ENCODE measurements at places on chromosomes 4 and X. TPM values are rescaled to one million over a fixed set of nuclear protein-coding genes. Genes with fewer than 3 reads are reported as not detected.

DNA sequence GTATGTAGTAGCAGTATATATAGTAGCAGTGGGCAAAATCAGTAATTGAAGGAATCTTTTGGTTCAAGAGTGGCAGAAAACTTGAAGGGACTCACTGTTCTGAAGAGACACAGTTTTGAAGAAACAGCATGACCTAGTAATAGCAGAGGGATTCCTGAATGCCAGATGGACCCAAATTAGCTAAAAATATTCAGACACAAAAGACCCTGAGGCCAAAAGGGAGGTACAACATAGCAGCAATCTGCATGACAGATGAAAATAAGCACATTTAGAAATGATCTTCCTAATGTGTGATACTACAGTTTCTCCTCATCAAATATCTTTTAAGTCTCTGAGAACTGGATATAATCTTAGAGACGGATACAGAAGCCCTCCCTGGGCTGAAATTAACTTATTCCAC lies 536.6 kb downstream of the PPARGC1A start:
- no peaks in the 10 kb centered on the region for H3K27me3 ChIP-seq
- H3K27ac ChIP-seq: no peak overlapping the region
- no peaks in the 10 kb centered on the region for H3K4me1 ChIP-seq

DNA sequence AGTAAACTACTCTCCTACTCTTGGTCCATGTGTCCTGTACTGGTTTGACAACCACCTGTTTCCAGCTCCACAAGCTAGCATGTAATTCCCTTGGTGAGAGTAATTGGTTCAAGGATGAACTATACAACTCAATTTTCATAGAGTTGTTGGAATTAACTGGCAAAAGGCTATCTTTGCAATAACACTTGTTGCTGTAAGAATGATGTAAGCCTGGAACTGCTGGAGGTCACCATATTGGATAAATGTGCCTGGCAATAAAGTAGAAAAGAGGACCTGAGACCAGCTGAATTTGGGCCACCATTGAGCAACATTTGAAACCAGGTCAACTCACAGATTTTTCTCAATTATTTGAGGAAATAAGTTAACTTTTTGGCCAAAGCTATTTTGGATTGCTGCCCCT lies 175.5 kb downstream of the CAMK2D start:
- no peaks in the 10 kb centered on the region for H3K36me3 ChIP-seq
- no peak for DNase-seq
- H3K4me1 ChIP-seq: peaks cover 23% of the 10 kb centered on the region
- no peaks in the 10 kb centered on the region for H3K27me3 ChIP-seq
- no peak overlapping the region for H3K27ac ChIP-seq
- H3K4me3 ChIP-seq: no peak overlapping the region

- peak overlapping the region; percentile 0 for H3K27ac ChIP-seq
- DNase-seq: no peak
- H3K4me1 ChIP-seq: no peaks in the 10 kb centered on the region
- H3K4me3 ChIP-seq: no peak overlapping the region
Measured at GRCh38 chr4:85701861-85702321, 226.9 kb downstream of the ARHGAP24 start.

GRCh38 chr4:187480146-187481145 lies 515.1 kb upstream of the ZFP42 start:
- no peaks in the 10 kb centered on the region for H3K27me3 ChIP-seq
- peak overlapping the region; percentile 7 for H3K27ac ChIP-seq
- no peak overlapping the region for H3K4me3 ChIP-seq
- no peaks in the 10 kb centered on the region for H3K36me3 ChIP-seq

GRCh38 chrX:134251241-134251640 lies 14.3 kb downstream of the CCDC160 start:
- no peak overlapping the region for H3K27ac ChIP-seq
- no peaks in the 10 kb centered on the region for H3K36me3 ChIP-seq
- H3K27me3 ChIP-seq: no peaks in the 10 kb centered on the region
- DNase-seq: no peak

DNA sequence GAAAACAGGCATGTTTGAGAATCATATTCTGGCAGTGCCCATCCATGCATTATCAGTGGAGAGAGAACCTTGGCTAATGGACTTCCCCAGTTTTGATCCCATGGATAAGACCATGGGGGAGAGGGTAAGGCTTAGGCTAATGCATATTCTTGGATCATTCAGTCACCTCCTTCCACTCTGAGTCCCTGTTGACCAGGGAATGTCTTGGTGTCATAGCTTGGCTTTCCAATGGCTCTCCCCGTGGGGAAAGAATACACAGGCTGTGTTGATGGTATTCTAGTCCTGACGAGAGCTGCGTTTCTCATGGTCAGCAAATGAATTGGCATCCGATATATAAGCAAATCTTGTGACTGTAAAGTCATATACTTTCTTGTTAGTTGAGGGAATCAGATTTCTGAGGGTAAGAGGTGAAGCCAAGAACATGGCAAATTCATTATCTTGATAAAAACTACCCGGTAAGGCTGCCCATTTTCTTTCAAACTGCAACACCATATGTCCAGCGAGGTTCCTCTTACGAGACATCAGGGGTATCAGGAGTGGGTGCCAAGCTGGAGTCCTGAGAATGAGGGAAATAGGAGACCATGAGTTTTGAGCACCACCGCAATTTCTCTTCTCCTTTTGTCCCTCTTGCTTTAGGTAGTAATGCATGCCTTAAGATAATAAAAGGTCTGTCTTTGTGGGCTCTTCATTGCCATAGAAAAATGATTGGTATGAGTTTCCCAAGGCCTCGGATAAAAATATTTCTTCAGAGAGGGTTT lies 18.0 kb downstream of the RHOH start:
- DNase-seq: no peak
- H3K27ac ChIP-seq: no peak overlapping the region
- H3K36me3 ChIP-seq: no peaks in the 10 kb centered on the region
- no peak overlapping the region for H3K4me3 ChIP-seq
- no peaks in the 10 kb centered on the region for H3K27me3 ChIP-seq
- H3K4me1 ChIP-seq: no peaks in the 10 kb centered on the region

DNA sequence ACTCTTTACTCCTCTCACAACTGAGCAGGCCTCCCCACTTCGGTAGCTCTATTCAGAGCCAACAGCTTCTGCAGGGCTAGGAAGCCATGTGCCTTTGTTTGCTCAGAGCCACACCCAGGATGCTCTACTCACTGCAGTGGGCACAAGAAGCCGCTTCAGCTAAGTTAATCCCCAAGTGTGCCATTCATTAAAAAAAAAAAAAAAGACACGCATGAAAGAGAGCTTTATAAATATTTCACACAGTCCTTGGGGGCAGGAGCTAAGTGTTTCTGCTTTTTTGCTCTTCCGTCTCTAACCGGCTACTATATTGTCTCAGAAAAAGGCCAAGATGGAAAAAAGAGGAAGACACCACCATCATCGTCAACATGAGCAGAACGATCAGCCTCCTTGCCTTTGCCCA lies 8.1 kb downstream of the CRMP1 start:
- DNase-seq: no peak
- H3K27ac ChIP-seq: no peak overlapping the region

DNA sequence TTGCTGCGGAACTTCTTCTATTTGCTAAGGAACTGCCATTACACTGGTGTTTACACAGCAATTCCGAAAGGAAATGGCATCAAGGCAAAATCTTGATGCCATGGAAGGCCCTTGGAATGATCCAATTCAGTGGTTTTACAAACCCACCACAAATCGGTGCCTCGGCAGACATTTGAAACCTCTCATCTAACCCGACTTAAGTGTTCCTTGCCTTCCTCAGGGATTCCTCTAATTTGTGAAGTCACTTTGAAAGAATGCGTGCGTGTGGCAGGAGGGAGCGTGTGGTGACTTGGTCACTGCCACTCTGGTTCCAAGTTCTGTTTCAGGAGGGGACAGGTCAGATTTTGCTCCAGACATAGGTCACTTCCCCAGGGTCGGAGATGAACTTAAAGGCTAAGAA lies 4.8 kb downstream of the NOP14 start:
- peaks cover 22% of the 10 kb centered on the region for H3K4me1 ChIP-seq
- no peak overlapping the region for H3K4me3 ChIP-seq
- DNase-seq: no peak
- peak overlapping the region; percentile 30 for H3K27ac ChIP-seq
- H3K36me3 ChIP-seq: no peaks in the 10 kb centered on the region

- H3K4me1 ChIP-seq: peaks cover 4% of the 10 kb centered on the region
- H3K27me3 ChIP-seq: no peaks in the 10 kb centered on the region
- peak; percentile 55 for DNase-seq
- no peak overlapping the region for H3K4me3 ChIP-seq
Measured at GRCh38 chr4:119209077-119209476, 3.4 kb upstream of the USP53 start.

GRCh38 chr4:155789391-155789790 lies 30.6 kb downstream of the GUCY1B1 start:
- H3K27ac ChIP-seq: no peak overlapping the region
- no peak for DNase-seq
- no peaks in the 10 kb centered on the region for H3K4me1 ChIP-seq
- no peak overlapping the region for H3K4me3 ChIP-seq

GRCh38 chrX:74286950-74287740 lies 16.8 kb upstream of the ZCCHC13 start:
- H3K4me3 ChIP-seq: no peak overlapping the region
- DNase-seq: no peak
- no peaks in the 10 kb centered on the region for H3K36me3 ChIP-seq
- no peaks in the 10 kb centered on the region for H3K27me3 ChIP-seq

- H3K4me3 ChIP-seq: peak overlapping the region; percentile 53
- no peaks in the 10 kb centered on the region for H3K36me3 ChIP-seq
- peak overlapping the region; percentile 98 for H3K27ac ChIP-seq
Measured at GRCh38 chr4:139453041-139453370, 915 bp upstream of the RAB33B start.

DNA sequence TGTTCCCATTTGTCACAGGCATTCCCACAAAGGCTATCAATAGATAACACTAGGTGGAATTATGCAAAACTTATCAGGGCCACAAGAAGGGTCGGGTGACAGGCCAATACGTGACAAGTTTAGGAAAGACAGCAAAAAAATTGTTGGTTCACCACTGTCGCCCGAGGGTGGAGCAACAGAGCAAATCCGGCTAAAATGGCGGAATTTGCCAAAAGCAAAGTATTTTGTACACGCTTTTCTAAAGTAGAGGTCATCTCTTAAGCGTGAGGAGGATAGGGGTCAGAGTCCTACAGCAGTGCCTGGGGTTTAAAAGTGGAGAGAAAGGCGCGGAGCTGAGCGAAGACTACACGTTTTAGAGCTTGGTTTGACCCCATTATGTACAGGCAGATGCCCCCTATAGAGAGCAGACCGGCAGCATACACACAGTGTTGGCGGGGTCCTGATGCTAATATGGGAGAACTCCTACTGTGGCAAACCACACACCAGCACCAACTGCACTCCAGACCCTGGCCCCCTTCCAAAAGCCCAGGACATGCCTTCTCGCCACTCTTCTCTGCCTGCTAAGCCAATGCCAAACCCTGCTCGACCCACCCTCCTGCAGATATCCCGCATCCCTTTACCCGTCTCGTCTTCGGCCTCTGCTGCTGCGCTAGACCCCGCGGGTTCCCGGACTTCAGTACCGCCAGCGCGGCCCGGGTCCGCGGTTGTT lies 733 bp downstream of the CCNA2 start:
- H3K36me3 ChIP-seq: no peaks in the 10 kb centered on the region
- H3K4me3 ChIP-seq: peak overlapping the region; percentile 40
- H3K4me1 ChIP-seq: no peaks in the 10 kb centered on the region

DNA sequence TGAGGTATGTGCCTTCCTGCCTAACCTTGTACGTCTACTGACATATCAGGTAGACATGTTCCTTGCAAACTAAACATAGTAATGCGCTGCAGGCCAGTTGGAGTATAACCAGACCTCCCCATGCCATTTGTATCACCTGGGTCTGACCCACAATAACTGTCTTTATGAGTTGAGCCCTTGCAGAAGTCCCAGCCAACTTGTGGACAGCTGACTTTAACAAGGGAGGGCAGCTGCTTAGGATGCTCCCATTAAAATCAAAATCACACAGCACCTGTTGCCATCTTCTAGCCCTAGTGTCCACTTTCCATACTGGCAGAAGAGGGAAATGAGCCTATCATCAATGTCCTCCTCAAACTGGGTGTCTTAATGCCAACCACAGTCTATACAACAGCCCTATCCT lies 41.6 kb downstream of the KANTR start:
- H3K4me1 ChIP-seq: no peaks in the 10 kb centered on the region
- no peak overlapping the region for H3K4me3 ChIP-seq
- no peak for DNase-seq
- no peaks in the 10 kb centered on the region for H3K27me3 ChIP-seq

GRCh38 chr4:187268940-187269339 lies 545.3 kb upstream of the FAT1 start:
- H3K27ac ChIP-seq: no peak overlapping the region
- H3K4me1 ChIP-seq: no peaks in the 10 kb centered on the region
- H3K27me3 ChIP-seq: no peaks in the 10 kb centered on the region
- peak; percentile 27 for DNase-seq

DNA sequence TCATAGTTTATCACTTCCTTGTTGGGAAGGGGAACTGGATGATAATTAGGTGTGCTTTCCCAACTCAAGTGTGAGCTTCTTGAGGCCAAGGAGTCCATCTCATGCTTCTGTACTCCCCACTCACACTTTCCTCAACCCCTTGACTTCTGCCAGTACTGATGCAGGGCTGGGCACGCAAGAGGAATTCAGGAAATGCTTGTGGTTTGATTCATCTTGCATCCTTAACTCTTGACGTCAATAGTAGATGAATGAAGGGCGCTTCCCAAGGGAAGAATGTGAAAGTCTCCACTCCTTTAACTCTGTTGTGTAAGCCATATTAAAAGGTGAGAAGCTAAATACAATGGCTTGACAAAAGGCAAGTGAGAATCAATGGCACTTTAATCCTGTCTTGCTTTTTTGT lies 101.8 kb downstream of the AGTR2 start:
- peak; percentile 5 for DNase-seq
- no peaks in the 10 kb centered on the region for H3K27me3 ChIP-seq
- no peaks in the 10 kb centered on the region for H3K4me1 ChIP-seq
- H3K36me3 ChIP-seq: no peaks in the 10 kb centered on the region
- peak overlapping the region; percentile 47 for H3K27ac ChIP-seq

DNA sequence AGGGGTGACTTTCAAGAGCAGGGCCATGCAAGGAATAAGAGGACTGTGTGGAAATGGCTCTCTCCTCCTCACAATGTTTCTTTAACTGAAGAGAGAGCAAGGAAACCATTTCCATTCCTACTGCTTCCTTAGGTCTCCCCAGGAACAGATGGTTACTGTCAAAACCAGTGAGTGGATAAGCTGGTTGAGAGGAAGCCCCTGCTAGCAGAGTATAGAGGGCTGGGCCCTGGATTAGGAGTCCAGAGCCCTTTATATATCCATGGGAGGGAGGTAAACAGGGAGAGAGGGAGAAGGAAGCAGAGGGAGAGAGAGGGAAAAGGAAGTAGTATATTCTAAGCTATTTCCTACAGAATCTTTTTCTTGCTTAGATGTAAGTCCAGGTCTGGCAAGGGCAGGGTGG lies 43.8 kb upstream of the LAS1L start:
- no peak overlapping the region for H3K27ac ChIP-seq
- H3K27me3 ChIP-seq: no peaks in the 10 kb centered on the region
- no peak overlapping the region for H3K4me3 ChIP-seq
- DNase-seq: no peak
- H3K4me1 ChIP-seq: no peaks in the 10 kb centered on the region
- H3K36me3 ChIP-seq: no peaks in the 10 kb centered on the region

- no peak for DNase-seq
- H3K4me1 ChIP-seq: peaks cover 9% of the 10 kb centered on the region
- no peaks in the 10 kb centered on the region for H3K27me3 ChIP-seq
- peak overlapping the region; percentile 1 for H3K27ac ChIP-seq
- no peaks in the 10 kb centered on the region for H3K36me3 ChIP-seq
Measured at GRCh38 chr4:155684892-155685541, 18.4 kb downstream of the GUCY1A1 start.

Gene CLIC2
- total RNA-seq: 2.2 TPM

Gene ABCG2
- total RNA-seq: 10.0 TPM

Gene PLAC1
- total RNA-seq: 0.24 TPM

Gene ITIH6
- not detected for total RNA-seq

Gene SPATA4
- not detected for total RNA-seq

Gene SSX2
- not detected for total RNA-seq

Gene SLC6A14
- 0.72 TPM for total RNA-seq

Gene NCAPG
- total RNA-seq: 11.9 TPM

All from hepatocyte (in vitro differentiated cells).